Left hindlimb (tissue), 1 donor: ENCODE measurements at places on chromosomes 1 and 21.

- no peak for DNase-seq
Measured at GRCh38 chr1:207659545-207660153, 14.7 kb downstream of the CR1L start.

DNA sequence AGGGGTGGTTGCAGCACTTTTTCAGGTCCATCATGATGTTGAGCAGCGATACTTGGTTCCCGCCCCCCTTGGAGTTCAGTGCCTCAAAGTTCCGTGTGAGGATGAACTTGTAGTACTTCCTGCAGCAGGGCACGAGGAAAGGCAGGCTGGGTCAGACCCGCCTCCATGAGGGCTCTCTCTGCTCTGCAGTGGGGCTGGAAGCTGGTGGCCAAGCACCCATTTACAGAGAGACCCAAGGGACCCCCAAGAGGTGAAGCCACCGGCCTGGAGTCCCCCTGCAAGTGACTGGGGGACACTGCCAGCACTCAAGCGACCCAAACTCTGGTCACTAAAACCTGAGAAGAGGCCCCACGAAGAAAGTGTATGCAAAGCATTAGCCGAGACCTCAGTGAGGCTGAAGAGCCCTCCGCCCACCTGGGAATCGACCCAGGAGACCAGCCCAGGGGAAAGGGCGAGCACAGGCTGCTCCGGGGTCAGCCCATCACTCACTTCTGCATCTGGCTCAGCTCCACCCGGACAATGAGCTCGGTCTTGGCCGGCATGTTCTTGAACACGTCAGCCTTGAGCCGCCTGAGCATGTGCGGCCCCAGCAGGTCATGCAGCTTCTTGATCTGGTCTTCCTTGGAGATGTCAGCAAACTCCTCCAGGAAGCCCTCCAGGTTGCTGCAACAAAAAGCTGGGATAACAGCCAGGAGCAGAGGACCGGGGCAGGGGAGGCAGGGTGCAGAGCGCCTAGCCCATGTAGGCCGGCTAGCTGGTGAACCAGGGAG is 45.2 kb downstream of the CHD5 start:
- DNase-seq, result peak; percentile 11

DNA sequence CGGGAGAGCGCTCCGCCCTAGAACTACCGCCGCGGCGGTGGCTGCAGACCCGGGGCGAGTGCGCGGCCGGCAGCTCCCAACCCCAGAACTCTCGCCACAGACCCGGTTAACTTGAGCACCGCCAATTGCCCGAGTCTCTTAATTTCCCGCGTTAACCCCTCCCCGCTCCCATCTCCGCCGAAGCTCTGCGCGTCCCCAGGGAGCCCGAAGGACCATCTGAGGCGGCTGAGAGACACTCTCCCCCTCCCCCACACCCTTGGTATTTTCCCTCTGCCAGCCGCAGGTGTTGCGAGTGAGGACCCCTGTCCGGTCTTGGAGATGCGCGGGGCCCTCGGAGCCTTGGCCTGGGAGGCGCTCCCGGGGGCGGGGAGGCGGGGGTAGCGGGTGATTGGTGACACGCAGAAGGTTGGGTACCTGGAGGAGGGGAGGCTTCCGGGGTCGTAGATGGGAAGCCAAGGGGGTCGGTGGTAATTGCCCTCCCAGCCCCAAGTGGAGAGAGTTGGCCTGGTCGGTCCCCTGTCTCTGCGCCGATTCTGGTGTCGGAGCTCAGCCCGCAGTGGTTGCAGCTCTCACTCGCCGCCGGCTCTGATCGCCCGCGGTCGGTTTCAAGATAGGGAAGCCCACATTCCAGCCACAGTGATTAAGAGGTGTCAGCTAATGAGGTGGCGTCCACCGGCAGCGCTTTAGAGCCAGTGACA is 858 bp upstream of the SUSD4 start:
- DNase-seq, result no peak

- DNase-seq, result no peak
Measured at GRCh38 chr1:106620521-106620954, 435.9 kb upstream of the PRMT6 start.

GRCh38 chr1:40612345-40612831 is 53.1 kb downstream of the RIMS3 start:
- peak; percentile 47 for DNase-seq

- DNase-seq, result no peak
Measured at GRCh38 chr1:193472838-193473398, 286.5 kb upstream of the B3GALT2 start.

- no peak for DNase-seq
Measured at GRCh38 chr1:53603431-53603830, 135.5 kb downstream of the GLIS1 start.

DNA sequence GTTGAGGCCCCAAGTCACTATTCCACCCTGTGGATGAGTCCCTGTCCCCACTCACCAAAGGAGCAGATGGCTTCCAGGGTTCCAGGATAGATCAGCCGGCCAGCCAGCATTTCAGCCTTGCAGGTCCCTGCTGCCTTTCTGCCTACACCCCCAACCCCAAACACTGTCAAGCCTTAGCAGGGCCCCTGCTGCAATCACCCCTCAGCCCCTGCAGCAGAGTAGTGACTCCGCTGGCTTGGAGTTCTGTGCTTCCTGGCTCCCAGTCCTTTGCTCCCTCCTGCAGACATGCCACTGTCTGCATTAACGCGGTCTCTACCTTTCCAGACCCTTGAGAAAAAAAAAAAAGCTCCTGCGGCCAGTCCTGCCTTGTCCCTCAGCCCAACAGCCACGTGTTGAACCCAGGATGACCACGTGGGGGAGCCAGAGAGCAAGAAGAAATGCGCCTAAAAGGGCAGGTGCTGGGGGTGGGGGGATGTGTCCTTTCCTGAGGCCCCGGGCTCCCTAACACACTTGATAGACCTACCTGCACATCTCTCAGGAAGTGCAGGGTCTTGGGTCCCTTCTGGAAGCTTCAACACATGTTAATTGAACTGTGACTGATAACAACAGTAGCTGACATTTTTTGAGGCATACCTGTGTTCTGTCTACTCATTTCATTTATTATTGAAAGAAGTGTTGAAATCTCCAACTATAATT is 37.4 kb downstream of the RASSF5 start:
- peak; percentile 73 for DNase-seq

GRCh38 chr21:37554661-37555379 is 188.2 kb downstream of the DYRK1A start:
- no peak for DNase-seq
